ENCODE measurements at places on chromosomes 13 and 19. TPM values are rescaled to one million over a fixed set of nuclear protein-coding genes. Genes with fewer than 3 reads are reported as not detected.
A peak's percentile ranks its signal among the peaks of the same experiment; 100 is the strongest.

Gene KLK4
- polyA plus RNA-seq: not detected

Gene SLC27A1
- polyA plus RNA-seq: 2.5 TPM

Gene ZNF266
- polyA plus RNA-seq: 4.8 TPM

DNA sequence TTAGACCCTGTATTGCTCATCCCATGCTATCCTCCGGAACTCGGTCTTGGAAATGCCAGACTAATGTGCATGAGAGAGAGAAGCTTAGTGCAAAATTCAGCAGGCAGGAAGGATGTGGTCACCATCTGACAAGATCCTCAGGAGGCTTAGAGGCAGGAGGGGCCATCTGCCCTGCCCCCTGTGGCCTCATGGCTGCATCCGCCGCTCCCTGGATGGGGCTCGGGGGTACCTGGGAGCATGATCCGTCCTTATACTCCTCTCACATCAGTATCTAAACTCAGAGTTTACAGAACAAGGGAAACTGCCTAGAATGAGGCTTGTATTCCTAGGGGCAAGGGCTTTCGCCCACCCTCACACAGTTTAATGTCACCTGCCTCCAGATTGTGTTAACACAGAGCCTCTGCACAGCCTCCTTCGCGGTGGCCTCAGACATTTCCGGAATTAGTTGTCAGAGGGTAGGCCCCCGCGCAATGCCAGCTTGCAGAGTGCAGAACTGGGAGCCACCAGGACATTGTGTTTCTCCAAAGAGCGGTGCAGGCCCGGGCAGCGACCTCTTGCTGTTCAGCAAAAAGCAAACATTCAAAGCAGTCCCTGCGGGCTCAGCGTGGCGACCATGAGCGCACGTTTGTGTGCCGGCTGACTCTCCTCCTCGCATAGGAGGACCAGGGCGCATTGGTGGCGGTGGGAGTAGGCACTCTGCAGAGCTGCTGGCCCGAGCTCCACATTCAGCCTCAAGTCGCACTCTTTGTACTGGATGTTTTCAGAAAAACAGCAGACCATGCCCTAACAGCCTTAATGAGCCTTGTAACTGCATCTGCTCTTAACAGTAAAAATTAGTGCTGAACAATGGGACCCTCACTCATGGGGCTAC is 39.1 kb downstream of the GPR12 start:
- peak; percentile 1 for DNase-seq

DNA sequence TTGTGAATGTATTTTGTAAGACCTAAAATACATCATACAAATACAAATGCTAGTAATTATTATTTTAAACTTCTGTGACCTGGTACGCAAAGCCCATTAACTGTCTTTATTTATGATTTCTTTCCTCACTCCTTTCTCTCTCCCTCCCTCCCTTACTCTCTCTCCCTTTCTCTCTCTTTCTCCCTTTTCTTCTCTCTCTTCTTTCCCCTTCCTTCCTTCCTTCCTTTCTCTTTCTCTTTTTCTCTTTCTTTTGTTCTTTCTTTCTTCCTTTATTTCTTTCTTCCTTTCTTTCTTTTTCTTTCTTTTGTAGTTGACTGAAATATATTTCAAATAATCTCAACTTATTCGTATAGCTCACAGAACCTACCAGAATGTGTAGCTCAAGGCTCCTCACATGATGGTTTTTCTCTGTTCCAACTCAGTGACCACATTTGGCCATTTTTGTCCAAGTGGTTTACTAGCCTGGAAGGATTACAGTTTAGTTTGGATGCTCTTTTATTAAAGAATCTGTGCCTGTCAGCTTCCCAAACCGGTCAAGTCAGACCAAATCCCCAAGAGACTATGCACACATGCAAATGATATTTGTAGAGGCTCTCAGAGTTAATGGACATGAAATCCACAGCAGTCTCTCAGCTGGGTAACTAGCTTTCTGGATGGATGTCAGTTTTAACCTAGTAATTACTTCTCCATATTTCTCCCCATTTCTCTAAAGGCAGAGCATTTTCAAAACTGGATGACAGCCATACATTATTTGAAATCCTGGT is 71.7 kb downstream of the POSTN start:
- DNase-seq: no peak

- DNase-seq: no peak
Measured at GRCh38 chr13:114311908-114312307, 2.4 kb upstream of the CHAMP1 start.

DNA sequence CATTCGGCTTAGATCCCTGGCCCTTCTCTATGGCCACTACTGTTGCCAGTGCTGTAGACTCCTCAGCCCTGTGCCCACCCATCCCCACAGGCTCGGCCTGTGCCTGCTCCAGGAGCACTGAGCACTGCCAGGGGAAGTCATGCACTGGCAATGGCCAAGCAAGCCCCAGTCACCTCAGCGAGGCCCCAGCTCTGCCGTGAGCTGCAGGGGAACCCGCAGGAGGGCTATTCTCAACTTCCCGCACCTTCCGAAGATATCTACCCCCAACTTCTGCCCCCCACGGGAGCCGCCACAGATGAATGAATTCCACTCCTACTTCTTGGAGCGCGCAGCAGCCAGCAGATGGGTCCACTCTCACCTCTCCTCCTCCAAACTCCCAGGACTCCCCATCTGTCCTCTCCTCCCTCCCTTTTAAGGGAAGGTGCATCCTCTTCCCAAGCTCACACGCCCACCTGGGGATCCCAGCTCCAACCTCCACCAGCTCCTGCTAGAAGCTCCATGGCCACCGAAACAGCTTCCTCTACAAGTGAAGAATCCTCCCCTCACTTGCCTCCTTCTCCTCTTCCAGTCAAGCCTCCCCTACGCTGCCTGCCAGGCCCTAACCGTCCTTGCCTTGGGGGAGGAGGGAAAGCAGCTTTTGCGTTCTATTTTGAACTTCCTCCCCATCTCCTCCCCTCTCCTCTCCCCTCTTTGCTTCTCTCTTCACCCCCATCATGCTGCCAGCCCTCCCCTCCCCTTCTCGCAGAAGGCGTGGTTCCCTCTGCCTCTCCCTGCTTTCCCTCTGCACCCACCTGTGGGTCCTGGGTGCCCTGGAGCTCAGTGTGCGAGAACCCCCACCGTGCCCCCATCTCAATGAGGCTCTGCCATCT is 52.2 kb downstream of the PEPD start:
- DNase-seq: no peak

GRCh38 chr13:85405316-85405897 is 393.8 kb downstream of the SLITRK6 start:
- DNase-seq: no peak

Data from A549 (cell line).